Cortex of kidney (tissue), 1 donor: ENCODE measurements at places on chromosomes 4 and X.

DNA sequence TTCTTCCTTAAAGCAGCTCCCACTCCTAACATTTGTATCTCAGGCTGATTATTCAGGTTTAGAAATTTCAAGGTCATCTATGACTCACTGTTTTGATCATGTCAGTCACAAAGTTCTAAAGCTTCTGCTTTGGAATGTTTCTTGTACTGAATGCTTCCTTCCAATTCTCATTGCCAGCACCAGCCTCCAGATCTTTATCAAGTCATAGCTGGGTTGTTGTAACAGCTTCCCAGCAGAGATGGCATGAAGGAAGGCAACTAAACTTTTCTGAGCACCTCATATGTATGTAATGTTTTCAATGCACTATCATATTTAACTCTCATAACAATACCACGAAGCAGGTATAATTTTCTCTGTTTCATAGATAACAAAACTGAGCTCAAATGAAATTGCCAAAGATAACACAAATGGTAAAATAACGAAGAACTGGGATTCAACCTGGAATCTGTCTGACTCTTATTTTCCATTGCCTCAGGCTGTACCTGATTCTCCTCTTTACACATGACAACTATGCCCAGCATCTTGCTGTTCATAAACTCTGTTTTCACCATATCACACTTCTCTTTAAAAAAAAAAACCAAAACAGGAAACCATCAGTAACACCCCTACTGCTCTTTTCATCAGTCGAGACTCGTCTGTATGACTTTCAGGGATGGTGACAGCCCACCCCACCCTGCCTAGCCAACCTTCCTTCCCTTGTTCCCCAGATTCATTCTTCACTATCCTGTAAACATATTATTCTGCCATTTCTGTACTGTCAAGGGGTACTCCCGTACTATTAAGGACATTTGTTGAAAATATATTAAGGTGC lies 13.4 kb downstream of the TRPC3 start:
- DNase-seq = no peak

DNA sequence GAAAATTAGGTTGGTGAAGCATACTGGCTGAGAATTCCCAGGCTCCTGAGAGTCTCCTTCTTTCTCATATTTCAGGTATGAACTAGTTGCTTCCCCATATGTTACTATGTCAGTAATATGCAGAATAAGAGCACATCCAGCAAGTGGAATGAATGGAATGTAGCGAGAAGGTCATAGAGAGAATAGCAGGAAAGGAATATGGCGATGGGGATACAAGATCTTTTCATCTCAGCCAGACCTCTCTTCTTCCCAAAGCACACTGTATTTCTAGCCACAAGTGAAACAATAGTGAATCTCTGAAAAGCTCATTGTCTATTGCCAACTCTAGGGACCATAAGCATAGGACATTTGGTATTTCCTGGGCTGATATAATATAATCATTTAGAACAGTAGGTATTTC lies 54.6 kb upstream of the MMAA start:
- DNase-seq = no peak

- no peak for DNase-seq
These were observed 113.8 kb upstream of the FAM9B start for GRCh38 chrX:9147726-9148125.

- DNase-seq = no peak
These were observed 13.9 kb upstream of the PPEF2 start for GRCh38 chr4:75916091-75916661.

- DNase-seq = no peak
These were observed 13.9 kb downstream of the SCARB2 start for GRCh38 chr4:76199664-76200211.

DNA sequence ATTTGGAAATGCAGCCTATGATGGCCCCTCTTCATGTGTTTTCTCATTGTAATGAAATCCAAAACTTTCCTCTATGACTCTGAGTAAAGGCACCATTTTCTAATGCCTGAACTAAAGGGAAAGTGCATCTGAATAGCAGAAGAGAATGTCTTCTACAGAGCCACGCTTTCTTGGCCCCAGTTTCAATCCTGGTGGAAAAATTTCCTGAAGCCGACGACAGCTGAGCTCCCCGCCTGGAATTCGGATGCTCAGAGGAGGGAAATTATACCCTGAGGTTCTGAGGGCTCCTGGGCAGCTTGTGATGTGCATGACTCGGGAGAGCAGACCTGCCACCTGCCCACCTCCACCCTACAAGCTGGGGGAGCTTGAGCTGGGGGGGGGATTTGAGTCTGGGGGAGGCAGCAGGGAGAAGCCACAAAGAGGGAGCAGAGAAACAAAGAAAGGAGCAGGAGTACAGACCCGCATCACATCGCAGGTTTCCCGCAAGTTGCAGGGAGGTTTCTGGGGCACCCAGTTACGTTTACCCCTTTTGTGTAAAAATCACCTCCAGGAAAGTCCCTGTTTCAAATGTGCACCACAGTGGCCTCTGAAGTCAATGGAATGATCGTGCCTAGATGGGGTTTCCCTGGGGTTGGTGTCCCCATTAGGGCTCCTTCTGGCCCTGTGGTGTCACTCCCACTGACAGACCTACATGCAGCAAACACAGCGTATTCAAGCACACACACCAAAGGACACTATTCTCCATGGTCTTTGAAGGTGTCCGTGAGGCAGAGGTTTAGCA lies 145.6 kb upstream of the RBPJ start:
- no peak for DNase-seq

DNA sequence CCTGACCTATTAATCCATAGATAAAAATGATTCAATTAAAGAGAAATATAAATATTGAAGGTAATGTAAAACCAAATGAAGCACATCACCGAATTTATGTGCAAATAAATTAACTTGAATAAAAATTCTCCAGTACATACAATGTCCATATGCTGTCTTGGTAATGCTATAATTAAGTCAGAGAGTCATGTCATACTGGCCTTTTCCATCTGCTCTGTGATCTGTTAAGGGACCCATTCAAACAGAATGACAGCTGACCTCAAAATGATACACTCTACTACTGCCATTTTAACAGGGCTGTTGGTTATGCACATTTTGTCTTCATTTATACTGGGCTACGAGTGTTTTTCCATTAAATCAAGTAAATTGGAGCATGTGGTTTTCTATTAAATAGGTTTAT lies 99.3 kb downstream of the TEX13A start:
- no peak for DNase-seq

GRCh38 chr4:168864821-168865541 lies 145.1 kb downstream of the CBR4 start:
- DNase-seq = no peak

DNA sequence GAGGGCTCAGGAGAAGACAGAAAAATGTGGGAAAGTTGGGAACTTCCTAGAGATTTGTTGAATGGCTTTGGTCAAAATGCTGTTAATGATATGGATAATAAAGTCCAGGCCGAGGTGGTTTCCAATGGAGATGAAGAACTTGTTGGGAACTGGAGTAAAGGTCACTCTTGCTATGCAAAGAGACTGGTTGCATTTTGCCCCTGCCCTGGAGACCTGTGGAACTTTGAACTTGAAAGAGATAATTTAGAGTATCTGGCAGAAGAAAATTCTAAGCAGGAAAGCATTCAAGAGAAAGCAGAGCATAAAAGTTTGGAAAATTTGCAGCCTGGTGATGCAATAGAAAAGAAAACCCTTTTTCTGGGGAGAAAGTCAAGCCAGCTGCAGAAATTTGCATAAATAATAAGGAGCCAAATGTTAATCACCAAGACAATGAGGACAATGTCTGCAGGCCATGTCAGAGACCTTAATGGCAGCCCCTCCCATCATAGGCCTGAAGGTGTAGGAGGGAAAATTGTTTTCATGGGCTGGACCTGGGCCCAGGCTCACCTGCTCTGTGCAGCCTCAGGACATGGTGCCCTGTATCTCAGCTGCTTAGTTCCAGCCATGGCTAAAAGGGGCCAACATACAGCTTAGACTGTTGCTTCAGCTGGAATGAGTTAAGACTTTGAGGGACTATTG lies 203.8 kb downstream of the RELL1 start:
- DNase-seq = no peak

- DNase-seq = no peak
These were observed 53.3 kb upstream of the GRPEL1 start for GRCh38 chr4:7121174-7121573.

DNA sequence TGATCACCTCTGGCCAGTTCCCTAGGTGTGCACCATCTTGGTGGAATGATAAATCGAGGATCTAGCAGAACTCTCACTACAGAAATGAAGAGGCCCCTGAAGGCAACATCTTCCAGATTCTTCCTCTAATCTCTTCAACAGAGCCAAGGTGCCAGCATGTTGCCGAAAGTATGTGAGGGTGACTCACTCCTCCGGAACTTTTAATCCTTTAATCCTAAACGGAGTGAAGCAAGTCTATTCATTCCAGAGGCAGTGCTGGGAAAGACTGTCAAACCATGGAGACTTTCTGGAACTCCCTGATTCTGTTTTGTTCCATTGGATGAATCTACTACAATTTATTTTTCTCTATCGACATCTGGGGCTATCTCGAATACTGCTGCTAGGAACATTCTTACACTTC lies 68.7 kb downstream of the SUPT20HL2 start:
- DNase-seq = no peak

DNA sequence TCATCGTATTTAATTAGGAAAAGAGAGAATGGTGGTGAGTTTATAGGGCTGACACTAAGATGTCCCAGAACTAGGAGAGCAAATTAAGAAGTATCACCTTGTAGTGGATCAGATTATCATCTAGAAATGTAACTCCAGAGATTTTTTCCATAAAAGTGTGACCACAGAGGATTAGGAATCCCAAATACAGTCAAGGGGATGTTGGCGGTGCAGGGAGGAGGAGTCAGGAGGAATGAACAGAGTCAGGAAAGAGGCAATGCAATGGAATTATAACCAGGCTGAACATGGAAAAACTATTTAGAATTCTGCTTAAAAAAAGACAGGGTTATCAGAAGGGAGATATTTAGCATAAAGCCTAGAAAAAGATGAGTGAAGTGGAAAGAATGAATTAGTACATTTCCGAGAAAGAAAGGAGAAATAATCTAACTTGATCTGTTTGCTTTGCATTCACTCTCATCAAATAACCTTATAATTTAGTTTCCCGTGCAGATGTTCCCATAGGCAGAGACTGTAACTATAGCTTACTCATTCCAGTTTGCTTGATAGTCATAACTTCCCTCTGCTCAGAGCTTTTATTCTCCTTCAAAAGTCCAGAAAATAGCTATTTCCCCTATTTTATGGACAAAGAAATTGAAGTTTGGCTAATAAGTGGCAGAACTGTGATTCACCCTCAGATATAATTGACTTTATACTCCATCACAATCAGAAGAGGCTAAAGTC lies 56.4 kb downstream of the SCFD2 start:
- no peak for DNase-seq

DNA sequence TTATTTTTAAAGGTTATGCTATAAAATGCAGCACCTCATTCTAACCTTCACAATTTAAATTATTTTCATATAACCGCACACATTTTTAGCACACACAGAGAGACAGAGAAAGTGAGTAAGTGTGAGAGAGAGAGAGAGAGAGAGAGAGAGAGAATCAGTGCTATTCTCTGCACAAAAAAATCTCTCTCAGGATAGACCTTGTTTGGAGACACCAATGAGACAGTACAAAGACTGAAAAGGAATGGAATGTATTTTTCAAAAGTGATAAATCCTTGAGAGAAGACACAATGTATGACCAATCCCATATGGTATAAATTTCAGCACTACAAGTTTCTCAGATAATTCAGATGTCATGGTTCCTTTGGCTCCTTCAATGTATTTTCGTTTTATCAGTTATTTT lies 132.1 kb upstream of the PCDH18 start:
- no peak for DNase-seq

DNA sequence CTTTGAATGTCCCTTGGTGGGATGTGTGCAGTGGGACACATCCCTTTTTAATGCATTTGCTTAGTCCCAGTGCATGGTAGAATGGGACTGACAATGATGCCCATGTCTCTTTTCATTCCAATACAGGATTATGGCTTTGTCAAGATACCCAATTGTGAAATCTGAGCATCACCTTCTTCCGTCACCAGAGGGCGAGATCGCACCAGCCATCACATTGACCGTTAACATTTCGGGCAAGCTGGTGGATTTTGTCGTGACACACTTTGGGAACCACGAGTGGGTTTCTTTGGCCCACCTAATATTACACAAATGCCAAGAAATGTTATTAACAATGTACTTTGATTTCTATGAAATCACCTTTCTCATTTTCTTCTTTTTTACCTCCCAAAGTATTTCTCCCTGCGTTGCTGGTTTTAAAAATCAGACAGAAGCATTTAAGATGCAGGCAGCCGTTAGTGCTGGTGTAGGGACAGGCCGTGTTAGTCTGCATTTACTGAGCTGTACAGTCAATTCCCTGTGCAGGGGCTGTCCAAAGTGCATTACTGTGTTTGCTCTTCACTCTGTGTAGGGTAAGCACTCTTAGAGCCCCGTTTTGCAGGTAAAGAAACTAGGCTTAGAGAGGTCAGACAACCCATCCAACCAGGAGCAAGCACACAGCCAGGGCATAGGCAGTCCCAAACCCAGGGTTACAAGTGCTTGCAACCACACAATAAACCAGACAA lies 46.5 kb downstream of the CWH43 start:
- DNase-seq = no peak

- DNase-seq = no peak
These were observed 114.2 kb downstream of the COMMD8 start for GRCh38 chr4:47349326-47349725.

GRCh38 chr4:39118034-39118658 lies 56.1 kb downstream of the KLHL5 start:
- DNase-seq = no peak

- DNase-seq = no peak
These were observed 61.4 kb downstream of the NWD2 start for GRCh38 chr4:37305984-37306383.

DNA sequence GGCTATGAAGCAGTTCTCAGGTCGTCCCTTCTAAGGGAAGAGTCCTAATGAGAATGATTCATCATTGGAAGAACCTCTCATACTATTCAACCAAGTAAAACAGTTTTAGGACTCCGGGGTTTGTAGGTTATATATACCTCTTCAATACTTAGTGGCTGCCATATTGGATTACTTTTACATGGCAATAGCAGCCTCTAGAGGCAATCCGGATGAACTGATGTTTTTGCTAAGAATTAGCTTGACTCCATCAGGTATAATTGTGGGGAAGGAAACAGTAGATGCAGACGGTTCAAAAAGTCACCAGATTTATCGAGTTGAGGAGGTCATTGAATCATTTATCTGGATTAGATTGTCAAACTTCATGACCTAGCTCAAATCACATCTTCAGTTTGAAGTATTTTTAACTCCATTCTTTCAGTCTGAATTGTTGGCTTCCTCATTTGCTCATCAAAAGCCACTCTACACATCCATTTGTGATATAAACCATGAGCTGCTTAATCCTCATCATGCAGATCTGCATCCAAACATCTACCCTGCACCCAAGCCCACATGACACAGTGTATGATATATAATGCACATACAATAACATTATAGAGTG lies 28.4 kb downstream of the GUCY1B1 start:
- no peak for DNase-seq

DNA sequence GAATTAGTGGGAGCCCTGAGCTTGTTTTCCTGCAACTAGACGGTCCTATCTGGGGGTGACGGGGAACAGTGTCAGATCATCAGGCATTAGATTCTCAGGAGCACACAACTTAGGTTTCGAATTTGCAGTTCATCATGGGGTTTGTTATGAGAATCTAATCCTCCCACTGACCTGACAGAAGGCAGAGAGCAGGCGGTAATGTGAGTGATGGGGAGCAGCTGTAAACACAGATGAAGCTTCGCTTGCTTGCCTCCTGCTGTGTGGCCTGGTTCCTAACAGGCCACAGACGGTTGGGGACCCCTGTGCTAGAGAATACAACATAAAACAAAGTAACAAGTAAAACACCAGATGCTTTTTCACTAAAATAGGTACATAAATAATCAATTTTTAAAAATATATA lies 86.2 kb upstream of the BLTP1 start:
- DNase-seq = no peak

GRCh38 chrX:125204681-125205132 lies 115.0 kb upstream of the TEX13C start:
- DNase-seq = no peak
